ENCODE measurements at places on chromosomes 2 and 18.

- DNase-seq = peak; percentile 36
Measured at GRCh38 chr2:156021146-156022040, 311.1 kb downstream of the NR4A2 start.

- no peak for DNase-seq
Measured at GRCh38 chr2:79580175-79580574, 67.3 kb downstream of the CTNNA2 start.

DNA sequence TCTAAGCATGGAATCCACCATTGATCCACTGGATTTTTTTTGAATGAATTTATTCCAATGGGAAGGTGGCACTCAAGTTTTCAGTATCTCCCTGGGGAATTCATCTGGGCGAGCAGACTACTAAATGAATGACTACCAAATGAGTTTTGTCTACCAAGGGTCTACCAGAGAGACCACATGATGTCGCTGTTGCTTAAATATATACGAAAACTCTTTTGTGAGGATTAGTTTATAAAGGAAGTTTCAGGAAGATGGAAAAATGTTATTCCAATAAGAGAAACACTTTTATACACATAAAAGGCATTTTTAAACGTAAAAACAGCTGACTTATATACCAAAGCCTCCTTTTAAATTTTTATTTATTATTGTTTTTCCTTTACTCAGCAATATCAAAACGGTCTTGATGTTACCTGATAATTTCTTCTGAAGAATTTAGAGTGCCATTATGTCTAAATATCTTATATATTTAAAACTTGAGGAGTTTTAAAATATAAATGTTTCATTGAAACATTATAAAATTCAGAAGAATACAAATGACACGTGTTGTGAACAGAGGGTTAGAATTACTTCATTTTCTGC, 139.7 kb downstream of the HRH4 start:
- DNase-seq = peak; percentile 36

DNA sequence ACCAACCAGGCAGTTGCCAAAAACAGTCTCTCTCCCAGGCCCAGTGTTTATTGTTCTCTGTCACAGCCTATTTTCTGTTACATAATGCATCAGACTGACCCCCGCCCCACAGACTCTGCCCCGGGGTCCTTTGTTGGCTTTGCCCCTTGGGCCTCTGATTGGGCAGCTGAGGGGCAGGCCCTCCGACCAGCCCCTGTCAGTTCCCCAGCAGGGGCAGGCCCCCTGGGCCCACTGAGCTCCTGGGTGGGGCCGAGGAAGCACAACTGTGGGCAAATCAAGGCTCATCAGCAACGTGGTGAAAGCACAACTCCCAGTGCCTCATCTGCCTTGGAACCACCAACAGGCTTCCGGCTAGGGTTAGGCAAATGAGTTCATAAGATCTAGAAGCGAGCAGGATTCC, 160.1 kb upstream of the MYCN start:
- no peak for DNase-seq

DNA sequence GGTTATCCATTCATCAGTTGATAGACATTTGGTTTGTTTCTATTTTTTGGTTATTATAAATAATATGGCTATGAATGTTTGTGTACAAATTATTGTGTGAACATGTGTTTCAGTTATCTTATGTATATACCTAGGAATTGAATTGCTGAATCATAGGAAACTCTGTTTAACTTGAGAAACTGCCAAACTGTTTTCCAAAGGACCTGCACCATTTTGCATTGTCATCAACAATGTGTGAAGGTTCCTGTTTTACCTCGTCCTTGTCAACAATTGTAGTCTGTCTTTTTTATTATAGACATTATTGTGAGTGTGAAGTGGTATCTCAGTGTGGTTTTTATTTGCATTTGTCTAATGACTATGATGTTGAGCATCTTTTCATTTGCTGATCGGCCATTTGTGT, 17.1 kb downstream of the PDK1 start:
- DNase-seq = no peak

Measured in RWPE1 (cell line).